ENCODE measurements at places on chromosomes 16 and 17.

- DNase-seq = no peak
Measured at GRCh38 chr17:47692895-47693730, 848 bp upstream of the TBKBP1 start.

- no peak for DNase-seq
Measured at GRCh38 chr16:1326946-1327618, 6.4 kb upstream of the BAIAP3 start.

DNA sequence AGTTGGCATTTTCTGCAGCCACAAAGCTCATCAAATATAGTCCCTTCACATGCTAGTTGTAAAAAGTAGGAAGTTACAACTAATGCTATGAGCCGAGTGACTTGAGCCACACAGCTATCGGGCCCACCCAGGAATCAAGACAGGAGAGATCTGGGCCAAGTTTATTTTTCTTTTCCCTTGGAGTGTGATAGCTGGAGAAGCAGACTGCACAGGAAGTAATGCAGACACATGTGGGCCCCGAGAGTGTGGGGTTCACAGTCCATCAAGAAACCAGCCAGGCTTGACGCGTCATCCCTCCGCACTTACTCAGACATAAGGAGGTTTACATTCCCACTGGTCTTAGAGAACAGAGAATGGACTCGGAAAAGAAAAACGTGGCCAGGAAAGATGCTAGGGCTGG lies 403.1 kb upstream of the CDH11 start:
- DNase-seq = no peak

GRCh38 chr16:12513076-12513790 lies 290.5 kb downstream of the CPPED1 start:
- DNase-seq = no peak

DNA sequence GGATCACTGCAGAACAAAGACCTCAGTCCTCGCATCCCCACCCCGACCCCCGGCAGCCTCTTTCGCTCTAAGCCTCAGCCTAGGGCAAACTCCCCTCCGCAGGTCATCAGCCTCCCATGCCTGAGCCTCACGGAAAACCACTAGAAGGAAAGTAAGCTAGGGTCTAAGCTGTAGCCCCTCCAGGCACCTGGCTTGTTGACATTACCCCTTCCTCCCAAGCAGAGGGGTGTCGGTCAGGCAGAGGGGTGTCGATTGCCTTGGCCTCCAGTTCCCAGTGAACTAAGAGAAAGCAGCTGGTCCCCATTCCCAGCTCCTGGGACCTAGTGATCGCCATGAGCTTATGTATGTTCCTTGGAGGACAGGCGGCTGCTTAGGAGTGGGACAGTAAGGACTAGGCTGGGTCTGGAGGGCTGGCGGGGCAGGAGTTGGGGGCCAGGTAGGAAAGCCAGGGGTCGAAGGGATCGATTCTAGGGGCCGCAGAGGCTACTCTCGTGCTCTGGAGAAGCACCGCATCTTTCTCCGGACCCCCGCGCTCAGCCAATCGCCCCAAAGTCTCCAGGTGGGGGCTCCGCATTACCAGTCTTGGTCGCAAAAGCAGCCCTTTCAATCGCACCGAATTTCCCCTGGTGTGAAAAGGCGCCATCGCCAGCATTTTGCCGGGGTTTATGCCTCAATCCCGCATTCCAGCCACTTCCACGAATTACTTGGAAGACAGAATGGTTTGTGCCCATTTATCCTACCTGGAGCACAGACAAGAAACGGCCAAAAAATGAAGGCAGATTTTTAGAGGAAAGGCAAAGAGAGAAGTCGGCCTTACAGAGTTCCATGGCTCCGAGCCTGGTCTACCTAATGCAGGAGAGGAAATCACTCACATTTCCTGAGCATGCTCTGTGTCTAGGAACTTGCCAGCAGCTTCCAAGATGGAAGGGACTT lies 21.3 kb upstream of the HOXB13 start:
- no peak for DNase-seq

DNA sequence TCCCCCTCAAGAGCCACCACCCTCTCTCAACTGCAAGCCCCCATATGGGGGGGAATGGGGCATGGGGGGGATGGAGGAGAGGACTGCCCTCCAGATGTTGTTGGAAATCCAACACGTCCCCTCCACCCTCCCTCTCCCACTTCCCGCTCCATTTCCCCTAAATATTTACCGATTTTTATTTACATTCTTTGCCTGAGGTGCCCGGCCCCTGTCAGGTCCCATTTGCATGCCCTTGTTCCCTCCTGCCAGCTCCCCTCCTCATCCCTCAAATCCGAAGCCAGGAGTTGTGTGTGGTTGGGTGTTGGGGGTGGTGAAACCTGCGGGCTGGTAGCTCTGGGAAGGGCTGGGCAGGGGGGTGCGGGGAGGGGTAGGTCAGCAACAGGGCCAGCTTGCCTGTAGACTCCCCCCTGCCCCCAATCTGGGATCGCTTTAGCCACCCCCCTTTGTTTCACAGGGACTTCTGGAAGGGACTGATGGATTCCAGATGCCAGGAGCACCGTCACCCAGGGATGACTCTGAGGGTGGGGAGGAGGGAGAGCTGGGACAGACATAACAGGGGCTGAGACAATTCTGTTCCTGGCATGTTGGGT lies 39.7 kb upstream of the NGFR start:
- DNase-seq = no peak

DNA sequence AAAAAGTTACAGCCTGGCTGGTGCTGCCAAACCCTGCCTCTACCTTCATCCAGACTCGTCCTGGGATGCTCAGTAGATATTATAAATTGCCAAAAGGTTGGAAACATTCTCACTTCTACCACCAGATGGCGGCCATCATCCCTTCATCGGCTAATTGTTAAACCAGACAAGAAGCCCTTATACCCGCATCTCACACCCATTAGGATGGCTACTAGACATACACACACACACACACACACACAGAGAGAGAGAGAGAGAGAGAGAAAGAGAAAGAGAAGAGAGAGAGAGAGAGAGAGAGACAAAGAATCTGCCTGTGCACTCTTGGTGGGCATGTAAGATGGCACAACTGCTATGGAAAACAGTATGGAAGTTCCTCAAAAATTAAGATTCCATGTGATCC lies 15.0 kb upstream of the SCIMP start:
- peak; percentile 63 for DNase-seq

- DNase-seq = no peak
Measured at GRCh38 chr16:4215106-4215505, 26.8 kb downstream of the SRL start.
